ENCODE measurements at places on chromosomes 12 and 14.

- DNase-seq: no peak
These were observed 4.0 kb downstream of the LRP1-AS start for GRCh38 chr12:57143454-57143853.

GRCh38 chr12:79067977-79068376 is 203.4 kb downstream of the SYT1 start:
- DNase-seq: no peak

GRCh38 chr14:105204206-105204930 is 23.3 kb upstream of the NUDT14 start:
- no peak for DNase-seq

- DNase-seq: peak; percentile 17
These were observed 28.7 kb upstream of the PLD4 start for GRCh38 chr14:104895786-104896661.

- no peak for DNase-seq
These were observed 375.5 kb downstream of the ALG10 start for GRCh38 chr12:34397591-34398365.
